ENCODE measurements at places on chromosomes 4 and X. TPM values are rescaled to one million over a fixed set of nuclear protein-coding genes. Genes with fewer than 3 reads are reported as not detected.

The GIMD1 gene
- total RNA-seq, result not detected

The NPNT gene
- total RNA-seq, result 68.6 TPM

The S100G gene
- total RNA-seq, result not detected

- DNase-seq, result peak; percentile 28
These were observed 664 bp downstream of the PRSS12 start for GRCh38 chr4:118351851-118352827.

DNA sequence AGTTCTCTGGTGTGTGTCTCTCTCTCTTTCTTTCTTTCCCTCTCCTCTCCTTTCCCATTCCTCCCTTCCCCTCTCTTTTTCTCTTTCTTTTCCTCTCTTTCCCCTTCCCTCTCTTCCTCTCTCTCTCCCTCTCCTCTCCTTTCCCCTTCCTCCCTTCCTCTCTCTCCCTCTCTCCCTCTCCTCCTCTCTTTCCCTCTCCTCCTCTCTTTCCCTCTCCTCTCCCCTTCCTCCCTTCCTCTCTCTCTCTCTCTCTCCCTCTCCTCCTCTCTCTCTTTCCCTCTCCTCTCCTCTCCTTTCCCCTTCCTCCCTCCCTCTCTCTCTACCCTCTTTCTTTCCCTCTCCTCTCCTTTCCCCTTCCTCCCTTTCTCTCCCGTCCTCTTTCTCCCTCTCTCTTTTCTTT lies 12.4 kb upstream of the EOLA1 start:
- DNase-seq, result no peak

- no peak for DNase-seq
These were observed 97.1 kb downstream of the MGST2 start for GRCh38 chr4:139762720-139763119.

- no peak for DNase-seq
These were observed 483 bp downstream of the USP27X start for GRCh38 chrX:49879656-49880277.

- no peak for DNase-seq
These were observed 113.5 kb downstream of the RPA4 start for GRCh38 chrX:96997196-96997595.

- DNase-seq, result no peak
These were observed 116.2 kb downstream of the SLC2A9 start for GRCh38 chr4:9904976-9905587.

DNA sequence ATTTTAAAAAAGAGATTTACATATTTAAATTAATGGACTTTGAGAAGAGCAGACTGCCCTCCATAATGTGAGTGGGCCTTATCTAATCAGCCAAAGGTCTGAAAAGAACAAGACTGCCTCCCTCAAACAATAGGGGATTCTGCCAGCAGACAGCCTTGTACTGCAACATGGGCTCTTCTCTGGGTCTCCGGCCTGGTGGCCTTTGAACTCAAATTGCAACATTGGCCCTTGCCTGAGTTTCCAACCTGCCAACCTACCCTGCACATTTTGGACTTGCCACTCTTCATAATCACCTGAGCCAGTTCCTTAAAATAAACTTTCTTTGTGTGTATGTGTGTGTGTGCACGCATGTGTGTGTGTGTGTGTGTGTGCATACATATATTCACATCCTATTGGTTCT lies 90.8 kb upstream of the OTUD4 start:
- DNase-seq, result no peak

The TBX22 gene
- 0.09 TPM for total RNA-seq

GRCh38 chr4:169283114-169283509 lies 12.4 kb upstream of the SH3RF1 start:
- DNase-seq, result no peak

- no peak for DNase-seq
These were observed at the start of gene KLHL4 for GRCh38 chrX:87517571-87518141. KLHL4 (plus strand) TSS chrX:87517802; CDS start chrX:87517894, 92 bp downstream.

The USP17L18 gene
- not detected for total RNA-seq

- no peak for DNase-seq
These were observed 2326.8 kb upstream of the AGA start for GRCh38 chr4:179768996-179769395.

- DNase-seq, result no peak
These were observed 158.0 kb upstream of the PCDH10 start for GRCh38 chr4:132991111-132991510.

- no peak for DNase-seq
These were observed 109.2 kb upstream of the HS3ST1 start for GRCh38 chr4:11537846-11538245.

The MAOB gene
- total RNA-seq, result 0.57 TPM

The SNCA gene
- total RNA-seq, result 18.3 TPM

The RPL10 gene
- 3,108 TPM for total RNA-seq

The EXOC1L gene
- total RNA-seq, result not detected

The IL1RAPL2 gene
- total RNA-seq, result 0.54 TPM

The HTR2C gene
- total RNA-seq, result 1.1 TPM

DNA sequence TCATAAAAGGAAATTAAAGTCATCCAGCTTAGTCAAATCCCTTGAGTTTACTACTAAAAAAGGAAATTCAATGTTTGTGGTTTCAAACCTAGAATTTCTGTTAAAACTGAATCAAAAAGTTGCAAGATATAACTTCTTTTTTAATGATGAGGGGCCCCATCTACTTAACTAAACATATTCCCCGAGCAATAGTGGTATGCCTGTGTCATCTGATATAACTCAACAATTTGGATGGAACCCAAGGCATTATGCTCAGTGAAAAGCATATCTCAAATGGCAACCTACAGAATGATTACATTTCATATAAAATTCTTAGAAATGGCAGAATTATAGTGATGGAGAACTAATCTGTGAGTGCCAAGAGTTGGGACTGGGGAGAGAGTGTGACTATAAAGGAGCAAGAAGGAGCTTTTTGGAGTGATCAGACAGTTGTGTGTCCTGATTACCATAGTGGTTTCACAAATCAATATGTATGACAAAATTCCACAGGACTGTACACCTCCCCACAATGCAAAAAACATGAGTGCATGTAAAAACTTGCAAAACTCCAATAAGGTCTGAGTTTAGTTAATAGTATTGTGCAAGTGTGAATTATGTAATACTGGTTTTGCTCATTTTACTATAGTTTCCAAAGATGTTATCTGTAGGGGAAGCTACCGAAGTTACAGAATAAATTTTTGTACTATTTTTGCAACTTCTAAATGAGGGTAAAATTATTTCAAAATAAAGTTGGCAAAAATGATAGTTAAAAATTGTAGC lies 323.2 kb downstream of the ARHGAP24 start:
- DNase-seq, result no peak

DNA sequence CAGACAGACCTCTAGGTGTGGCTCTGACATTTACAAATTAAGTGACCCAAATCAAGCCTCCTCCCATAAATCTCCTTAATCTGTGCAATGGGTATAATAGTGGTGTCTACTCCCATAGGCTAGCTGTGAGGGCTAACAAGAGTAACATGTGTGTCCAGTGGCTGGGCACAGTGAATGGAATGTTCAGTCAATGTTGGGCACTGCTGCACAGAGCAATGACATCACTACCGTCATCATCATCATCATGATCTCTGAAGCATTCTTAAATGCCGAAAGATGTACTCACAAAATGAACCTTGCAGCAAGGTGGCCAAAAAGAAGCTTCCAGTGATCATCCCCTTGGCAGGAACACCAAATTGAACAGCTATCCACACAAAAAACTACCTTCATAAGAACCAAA lies 43.5 kb downstream of the CHRNA9 start:
- no peak for DNase-seq

DNA sequence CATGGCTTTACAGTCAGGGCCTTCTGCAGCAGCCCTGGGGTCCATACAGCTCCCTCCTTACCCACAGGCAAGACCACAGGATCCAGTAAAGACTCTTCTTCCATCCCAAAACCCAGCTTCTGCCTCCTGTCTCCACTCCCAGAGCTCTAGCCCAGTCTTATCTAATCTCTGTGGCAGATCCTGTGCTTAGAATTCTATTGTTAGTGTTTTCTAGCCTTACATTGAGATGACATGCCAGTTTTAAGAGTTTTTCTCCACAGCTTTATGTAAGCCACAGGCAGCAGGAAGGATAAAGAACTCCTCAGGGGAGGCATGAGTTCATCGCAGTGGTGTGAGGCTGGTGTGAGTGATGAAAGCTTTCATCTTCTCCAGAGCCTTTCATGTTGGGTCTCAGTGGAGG lies 129.1 kb downstream of the RCHY1 start:
- no peak for DNase-seq

- DNase-seq, result no peak
These were observed 23.1 kb downstream of the MAGEA8 start for GRCh38 chrX:149903889-149904748.

DNA sequence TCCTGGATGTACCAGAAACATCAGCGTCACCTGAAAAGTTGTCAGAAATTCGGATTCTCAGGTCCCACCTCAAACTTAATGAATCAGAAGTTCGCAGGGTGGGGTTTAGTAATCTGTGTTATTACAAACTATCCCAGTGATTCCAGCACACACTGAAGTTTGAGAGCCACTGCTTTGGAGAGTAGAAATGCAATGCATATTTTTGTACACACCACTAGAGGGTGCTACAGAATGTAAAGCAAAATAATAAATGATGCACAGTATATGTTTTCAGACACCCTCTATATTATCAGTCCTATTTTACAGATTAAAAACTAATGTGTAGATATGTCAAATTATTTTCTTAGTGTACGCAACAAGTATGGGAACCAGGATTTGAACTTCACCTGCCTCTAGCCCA lies 2.4 kb upstream of the MORF4L2 start:
- no peak for DNase-seq

The MAGEC2 gene
- total RNA-seq, result not detected

GRCh38 chr4:111905511-111905910 lies 239.7 kb upstream of the FAM241A start:
- no peak for DNase-seq

GRCh38 chr4:180106122-180106521 lies 2137.1 kb upstream of the TENM3 start:
- no peak for DNase-seq

DNA sequence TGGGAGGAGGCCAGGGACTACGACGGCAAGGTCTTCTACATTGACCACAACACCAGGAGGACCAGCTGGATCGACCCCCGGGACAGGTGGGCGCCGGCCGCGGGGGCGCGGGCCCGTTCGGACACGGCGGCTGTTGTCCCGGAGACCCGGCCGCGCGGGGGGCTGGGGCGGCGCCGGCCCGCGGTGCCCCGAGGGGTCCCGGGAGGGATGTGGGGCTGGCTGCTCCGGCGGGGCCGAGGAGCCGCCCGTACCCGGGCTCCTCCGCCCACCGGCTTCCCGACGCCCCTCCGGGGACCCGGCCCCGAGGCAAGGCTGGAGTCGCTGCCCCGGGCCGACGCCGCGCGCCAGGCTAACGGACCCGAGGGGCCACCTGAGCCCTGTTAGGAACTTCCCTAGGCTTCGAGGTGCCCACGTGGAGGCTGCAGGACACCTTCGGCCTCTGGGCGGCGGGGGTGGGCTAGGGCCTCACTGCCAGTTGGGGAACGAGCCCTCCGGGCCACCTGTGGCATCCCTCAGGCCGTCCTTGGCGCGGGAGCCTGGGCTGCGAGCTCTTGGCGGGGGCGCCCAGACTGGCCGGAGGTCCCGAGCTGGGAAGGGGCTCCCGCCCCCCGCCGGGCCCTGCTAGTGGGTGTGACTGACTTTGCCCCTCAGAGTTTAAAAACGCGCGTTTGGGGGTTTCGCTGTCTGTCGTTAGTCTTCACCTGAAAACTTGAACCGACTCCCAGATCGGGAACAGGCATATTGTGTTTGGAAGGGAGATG lies 660 bp downstream of the WWC2 start:
- peak; percentile 52 for DNase-seq

DNA sequence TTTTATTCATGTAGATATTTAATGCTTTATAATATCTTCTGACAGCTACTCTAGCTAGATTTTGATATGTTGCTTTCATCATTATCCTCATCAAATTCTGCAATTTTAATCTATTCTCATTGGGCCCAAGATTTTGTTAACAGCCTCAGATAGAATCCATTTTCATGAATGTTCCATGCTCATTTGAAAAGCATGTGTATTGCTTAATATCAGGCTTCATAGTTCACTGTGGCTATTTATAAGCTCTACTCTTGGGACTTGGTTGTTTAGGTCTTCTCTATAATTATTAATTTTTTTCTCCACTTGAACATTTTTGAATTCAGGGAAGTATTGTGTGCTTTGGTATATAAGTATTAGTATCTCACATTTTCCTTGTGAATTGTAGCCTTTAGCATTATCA lies 41.8 kb downstream of the RAB40A start:
- no peak for DNase-seq

The SLIT2 gene
- total RNA-seq, result 168 TPM

DNA sequence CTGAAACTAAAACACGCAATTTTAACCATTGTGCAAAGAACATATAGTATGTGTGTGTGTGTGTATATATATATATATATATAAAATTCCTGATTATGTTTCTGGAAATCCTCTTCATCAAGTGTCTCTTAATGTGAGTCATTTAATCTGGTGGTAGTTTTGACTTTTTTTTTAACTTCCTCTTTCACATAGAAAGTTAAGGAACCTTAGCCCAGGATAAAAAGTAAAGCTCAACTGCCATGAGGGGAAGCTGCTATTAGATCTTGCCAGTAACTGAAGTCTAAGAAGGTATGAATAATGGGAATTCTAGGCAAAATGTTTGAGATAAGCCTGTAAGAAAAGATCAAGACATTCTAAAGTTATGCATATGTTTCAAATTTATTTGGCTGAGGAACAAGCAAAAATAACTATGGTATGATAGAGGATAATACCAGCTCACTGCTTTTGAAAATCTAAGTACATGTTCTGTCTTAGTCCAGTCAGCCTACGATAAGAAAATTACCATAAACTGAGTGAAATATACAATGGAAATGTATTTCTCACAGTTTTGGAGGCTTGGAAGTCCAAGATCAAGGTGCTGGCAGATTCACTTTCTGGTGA lies 757.0 kb downstream of the TRAM1L1 start:
- DNase-seq, result no peak

- DNase-seq, result no peak
These were observed 547.0 kb upstream of the LCORL start for GRCh38 chr4:18568600-18568999.

DNA sequence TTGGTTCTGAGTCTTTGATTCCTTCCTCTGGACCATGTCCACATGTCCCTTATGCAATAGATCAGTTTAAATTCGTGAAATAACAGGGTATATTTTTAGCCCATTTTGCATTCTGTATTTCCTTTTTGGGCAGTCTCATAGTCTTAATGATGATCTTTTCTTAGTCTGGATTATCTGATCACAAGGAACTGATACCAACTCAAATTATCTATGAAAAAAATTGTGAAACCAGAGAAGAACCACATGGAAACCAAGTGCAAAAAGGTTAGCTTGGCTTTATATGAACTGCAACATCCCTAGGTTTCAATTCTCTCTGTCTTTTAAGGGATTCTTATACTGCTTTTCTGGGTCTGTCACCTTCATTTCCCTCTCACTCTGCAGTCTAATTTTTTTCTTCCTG lies 608.6 kb upstream of the AADAT start:
- DNase-seq, result no peak

The PNCK gene
- 35.1 TPM for total RNA-seq

GRCh38 chr4:136922066-136922465 lies 610.2 kb downstream of the PCDH18 start:
- no peak for DNase-seq

- no peak for DNase-seq
These were observed 33.9 kb upstream of the RTL3 start for GRCh38 chrX:78693012-78693411.

GRCh38 chr4:156252358-156252921 lies 298.8 kb upstream of the CTSO start:
- no peak for DNase-seq

- DNase-seq, result no peak
These were observed 67.3 kb upstream of the ATOH1 start for GRCh38 chr4:93761286-93761685.

- no peak for DNase-seq
These were observed 41.0 kb upstream of the GATB start for GRCh38 chr4:151801547-151802516.
